ENCODE measurements at places on chromosomes 2 and 18. TPM values are rescaled to one million over a fixed set of nuclear protein-coding genes. Genes with fewer than 3 reads are reported as not detected.

The SSB gene
- 73.9 TPM for total RNA-seq

The ADRA2B gene
- total RNA-seq, result not detected

The BMP10 gene
- not detected for total RNA-seq

The SETBP1 gene
- 46.3 TPM for total RNA-seq

The KIF1A gene
- 217 TPM for total RNA-seq

The TTC32 gene
- total RNA-seq, result 31.2 TPM

The FNDC4 gene
- 24.9 TPM for total RNA-seq

The ALKAL2 gene
- 2.4 TPM for total RNA-seq

The ERFE gene
- 1.7 TPM for total RNA-seq

GRCh38 chr2:40642237-40642636 lies 190.3 kb upstream of the SLC8A1 start:
- DNase-seq, result no peak

GRCh38 chr2:152493945-152494528 lies 159.1 kb downstream of the FMNL2 start:
- DNase-seq, result no peak

DNA sequence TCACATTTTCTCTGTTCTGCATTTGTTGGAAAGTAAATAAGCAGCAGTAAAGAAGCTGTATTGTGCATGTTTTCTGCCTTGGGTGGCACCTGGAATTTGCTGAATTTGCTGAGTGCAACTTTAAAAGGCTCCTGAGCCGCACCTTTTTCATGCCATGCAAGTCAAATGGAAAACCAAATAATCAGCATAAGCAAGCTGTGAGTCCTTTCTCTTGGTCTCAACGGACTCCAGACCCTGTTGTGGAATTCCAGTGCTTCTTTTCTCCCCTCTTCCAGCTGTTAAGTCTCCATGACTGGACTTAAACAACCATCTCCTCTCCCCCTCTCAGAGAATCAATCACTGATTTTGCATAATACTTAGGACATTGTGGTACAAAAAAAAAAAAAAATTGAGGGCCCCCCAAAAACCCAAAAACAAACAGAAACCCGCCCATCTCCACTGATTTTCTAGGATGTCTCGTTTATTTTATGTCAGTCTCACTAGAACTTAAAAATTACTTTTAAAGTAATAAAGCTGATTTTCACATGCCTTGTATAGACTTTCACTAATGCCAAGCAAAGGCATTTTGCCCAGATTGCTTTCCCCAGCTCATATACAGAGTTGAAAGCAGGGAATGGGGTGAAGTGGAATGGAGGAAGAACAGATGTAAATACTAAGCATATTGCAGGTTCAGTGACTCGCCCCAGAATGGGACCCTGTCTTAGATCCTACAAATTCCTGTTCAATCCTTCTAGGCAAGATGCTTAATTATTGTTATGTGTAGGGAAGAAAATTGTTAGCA lies 5.1 kb upstream of the CETN1 start:
- DNase-seq, result no peak

DNA sequence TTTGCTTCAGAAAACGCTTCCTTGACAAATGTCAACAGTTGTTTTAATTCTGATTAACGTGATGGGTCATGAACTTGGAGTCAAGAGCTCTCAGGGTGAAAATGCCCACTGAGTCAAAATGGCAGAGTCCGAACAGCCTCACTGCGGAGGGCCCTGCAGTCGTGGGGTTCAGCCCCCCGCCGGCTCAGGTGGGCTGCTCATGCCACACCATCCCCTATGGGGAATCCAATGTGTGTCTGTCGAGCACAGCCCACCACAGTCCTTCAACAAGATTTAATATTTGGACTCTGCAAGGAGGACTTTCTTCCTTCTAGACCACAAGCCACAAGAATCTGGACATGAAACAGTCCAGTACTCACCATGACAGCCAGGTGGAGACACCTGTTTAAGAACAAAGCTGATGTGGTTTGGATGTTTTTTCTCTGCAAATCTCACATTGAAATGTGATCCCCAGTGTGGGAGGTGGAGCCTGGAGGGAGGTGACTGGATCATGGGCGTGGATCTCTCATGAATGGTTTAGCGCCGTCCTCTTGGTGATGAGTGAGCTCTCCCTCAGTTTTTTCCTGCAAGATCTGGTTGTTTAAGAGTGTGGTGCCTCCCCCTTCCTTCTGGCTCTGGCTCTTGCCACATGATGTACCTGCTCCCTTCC lies 201.0 kb downstream of the NDUFA10 start:
- DNase-seq, result no peak

DNA sequence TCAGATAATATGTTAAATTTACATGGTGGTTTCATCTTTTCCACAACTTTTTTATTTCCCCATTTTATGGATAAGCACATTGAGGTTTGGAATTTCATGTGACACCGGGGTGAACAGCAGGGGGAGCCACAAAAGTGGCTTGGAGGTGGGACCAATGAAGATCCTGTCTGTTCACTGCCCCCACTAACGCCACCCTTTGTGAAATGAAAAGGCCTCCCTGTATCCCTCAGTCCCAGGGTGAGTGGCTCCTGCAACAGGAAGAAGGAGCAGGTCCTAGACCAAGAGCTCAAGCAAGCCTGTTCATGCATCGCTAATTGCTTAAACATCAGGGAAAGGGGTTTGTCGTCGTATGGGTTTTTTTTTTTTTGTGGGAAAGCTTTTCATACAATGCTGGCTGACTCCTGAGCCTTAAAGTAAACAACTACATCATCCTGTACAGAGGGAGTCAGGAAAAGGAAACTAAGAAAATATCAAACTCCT lies 267.8 kb upstream of the EPAS1 start:
- no peak for DNase-seq

GRCh38 chr2:133673305-133673905 lies 105.1 kb upstream of the NCKAP5 start:
- no peak for DNase-seq

DNA sequence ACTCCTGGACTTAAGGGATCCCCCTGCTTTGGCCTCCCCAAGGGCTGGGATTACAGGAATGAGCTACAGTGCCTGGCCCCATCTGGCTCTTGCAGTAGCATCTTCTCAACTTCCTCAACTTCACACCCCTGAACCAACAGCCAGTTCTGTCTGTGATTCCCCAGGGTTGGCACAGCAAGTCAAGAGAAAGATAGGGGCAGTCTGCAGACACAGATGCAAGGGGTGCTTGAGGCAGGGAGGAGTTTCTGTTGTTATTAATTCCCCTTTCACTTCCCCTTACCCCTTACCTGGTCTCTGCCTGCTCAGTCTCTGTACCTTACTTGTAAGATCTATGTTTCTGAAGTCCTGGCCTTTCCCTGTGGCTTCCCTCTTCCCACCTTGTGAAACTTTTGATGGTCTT lies 54.1 kb upstream of the MEX3C start:
- no peak for DNase-seq

GRCh38 chr2:7225848-7226247 lies 308.6 kb downstream of the RNF144A start:
- no peak for DNase-seq

- DNase-seq, result no peak
These were observed 99.6 kb downstream of the PTGR3 start for GRCh38 chr18:75109319-75109691.

GRCh38 chr2:218658671-218659257 lies 659 bp downstream of the ZNF142 start:
- DNase-seq, result peak; percentile 36

- no peak for DNase-seq
These were observed 43.1 kb downstream of the HPCAL1 start for GRCh38 chr2:10345813-10346212.

- peak; percentile 30 for DNase-seq
These were observed 6.1 kb upstream of the SERPINB8 start for GRCh38 chr18:63963615-63964256.

DNA sequence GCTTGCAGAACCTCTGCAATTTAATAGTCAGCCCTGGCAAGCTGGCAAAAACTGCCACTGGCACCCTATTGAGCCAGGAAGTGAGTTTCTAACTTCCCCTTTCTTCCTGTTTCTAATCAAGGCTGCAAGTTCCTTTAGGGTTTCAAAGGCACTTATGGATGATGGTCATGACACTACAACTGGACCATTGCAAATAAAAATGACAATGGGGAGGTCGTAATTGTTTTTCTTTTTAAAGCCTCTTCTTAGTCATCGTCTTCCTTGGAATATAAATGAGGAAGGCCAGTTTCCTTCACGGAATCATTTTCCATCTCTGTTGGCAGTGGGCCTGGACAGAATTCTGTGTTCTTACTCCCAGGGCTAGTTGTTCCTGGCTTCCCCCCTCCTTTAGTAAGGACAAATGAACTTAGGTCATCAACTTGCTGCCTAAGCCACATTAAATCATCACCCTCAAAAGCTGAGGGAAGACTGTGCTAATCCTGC lies 35.8 kb downstream of the SH3RF3 start:
- no peak for DNase-seq

DNA sequence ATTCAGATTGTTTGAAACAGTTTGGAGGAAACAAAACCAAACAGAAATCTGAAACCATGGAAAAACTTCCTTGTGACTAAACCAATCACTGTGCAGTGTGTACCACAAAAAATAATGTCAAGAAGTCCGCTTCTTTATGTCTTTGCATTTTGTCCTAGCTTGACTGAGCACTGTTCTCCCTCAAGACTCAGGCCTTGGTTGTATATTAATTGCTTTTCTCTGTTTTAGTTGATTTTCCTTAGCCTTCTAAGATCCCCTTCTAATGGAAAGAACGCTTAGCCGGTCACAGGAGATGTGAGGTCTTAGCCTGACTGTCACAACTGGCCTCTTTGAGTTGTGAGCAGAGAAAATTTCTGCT lies 56.6 kb downstream of the LCLAT1 start:
- no peak for DNase-seq

- no peak for DNase-seq
These were observed 73.1 kb upstream of the ZNF521 start for GRCh38 chr18:25425024-25425423.

DNA sequence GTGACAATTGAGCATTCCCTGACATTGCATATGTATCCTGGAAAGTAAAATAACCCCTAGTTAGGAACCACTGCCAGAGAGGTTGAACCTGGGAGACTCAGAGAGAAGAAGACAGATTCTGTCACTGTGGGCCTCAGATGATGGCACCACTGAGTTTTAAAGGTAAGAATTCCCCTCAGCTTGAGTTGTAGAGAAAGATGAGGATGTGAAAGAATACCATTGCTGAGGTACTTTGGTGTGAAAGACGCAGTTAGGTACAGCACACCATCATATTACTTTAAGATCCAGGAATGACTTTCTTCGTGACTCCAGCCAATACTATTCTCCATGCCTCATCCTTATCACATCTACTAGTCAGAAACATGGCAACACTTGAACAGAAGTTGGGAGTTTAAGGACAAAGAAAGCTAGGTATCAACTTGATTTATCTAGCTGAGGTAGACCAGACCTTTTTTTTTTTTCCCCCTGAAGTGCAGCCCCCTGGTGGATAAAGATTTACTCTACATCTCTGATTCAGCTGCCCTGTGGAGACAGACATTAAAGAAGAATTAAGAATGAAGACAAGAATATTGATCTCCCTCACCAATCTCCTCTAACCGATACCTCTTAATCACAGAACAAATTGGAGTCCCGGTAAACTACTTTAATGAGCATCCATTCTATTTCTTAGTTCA lies 630.5 kb upstream of the FANCL start:
- no peak for DNase-seq

DNA sequence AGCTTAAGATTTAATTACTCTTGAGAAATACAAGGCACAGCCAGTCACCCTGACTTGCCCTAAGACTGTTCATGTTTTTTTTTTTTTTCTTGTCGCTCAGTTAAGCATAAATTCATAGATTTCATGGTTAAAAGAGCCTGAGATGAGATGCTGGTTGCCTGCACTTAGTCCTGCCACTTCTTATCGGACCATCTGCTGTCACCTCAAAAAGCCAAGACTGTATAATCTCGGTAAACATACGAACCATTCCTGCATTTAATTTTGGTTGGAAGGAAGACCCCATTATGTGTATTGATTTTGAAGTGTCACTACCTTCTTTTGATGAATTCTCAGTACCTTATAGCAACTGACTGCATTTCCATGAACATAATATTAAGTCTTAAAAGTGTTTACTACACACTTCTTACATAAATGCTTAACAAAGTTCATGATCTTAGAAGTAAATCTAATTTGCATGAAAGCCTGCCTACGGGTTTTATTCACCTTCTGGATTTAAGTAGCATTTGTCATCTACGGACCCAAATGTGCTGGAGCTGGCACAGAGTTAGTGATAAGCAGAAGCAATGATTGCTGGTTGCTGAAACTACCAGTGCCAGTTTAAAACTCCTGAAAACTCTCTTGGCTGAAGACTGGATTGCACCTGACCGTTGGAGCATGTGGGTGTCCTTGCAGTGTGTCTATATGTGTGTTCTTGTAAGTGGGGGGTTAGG lies 843.4 kb downstream of the TMEM182 start:
- no peak for DNase-seq

DNA sequence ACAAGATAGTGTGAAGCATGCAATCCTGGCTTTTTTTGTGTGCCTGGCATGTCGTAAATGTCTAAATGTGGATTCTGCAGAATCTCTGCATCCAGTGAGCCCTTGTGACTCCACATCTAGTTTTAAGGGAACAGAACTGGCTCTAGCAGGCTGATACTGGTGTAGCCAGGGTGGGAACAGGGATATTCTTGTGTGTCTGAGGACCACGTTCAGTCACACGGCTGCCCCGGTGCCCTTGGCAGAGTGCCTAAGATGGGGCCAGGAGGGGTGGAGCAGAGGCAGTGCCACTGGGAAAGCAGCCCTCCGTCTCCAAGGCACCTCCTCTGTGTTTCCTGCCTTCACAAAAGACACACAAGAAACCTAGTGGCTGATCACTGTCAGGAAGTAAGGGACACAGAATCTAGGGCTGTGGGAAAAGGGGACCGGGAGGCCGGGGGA lies 91.5 kb upstream of the PARD3B start:
- DNase-seq, result no peak

DNA sequence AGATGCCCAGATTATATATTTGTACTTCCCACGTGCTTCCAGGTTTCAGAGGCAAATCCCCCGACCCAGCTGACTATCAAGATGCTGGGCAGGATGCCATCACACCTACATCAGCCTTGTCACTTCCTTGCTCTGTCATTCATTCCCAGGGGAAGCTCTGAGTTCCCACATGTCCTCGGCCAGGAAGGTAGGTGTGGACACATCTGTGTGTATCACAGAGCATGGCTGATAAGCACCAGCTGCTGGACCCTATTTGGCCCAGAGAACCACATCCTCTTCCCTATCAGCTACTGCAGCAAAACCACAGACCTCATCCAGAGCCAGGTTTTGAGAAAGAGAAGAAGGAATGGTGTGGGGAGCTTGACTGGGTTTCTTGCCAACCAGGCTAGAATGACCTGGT lies 31.9 kb upstream of the ITGA6 start:
- no peak for DNase-seq

DNA sequence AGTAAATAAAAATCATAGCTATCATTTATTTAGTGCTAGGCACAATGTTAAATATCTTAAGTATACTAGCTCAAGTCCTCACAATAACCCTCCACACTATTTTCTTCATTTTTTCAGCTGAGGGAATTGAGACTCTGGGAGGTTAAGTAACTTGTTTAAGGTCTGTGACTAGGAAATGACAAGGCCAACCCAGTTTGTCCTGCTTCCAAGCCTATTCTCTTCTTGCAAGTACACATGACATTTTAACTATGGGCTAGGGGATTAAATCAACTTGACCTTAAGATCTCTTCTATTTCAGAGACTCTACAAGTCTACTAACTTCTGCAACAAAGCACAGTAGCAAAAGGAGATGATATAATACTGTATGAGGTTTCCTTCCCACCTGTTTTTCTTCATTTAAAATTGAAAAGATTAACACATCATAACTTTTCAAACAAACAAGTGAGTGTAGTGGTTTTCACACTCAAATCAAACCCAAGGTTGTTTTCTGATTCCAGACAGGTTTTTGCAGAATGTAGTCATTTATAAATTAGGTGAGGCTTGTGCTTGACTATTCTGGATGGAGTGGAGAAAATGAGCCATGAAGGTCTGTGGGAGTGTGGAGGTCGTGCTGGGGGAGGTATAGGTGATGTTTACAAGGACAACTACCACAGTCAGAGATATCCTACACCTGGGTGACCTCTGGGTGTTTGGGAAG lies 57.0 kb downstream of the CD28 start:
- no peak for DNase-seq

All from cerebellum (tissue), 4 donors.